ENCODE measurements at places on chromosomes 6 and 20.

- DNase-seq: no peak
Observed at GRCh38 chr6:116446399-116446798, 14.8 kb upstream of the CALHM6 start.

GRCh38 chr6:70363741-70364493 lies 49.4 kb upstream of the FAM135A start:
- no peak for DNase-seq

GRCh38 chr6:75543311-75543710 lies 49.7 kb upstream of the FILIP1 start:
- DNase-seq: no peak

- DNase-seq: no peak
Observed at GRCh38 chr20:29740951-29741593, 1516.4 kb upstream of the DEFB115 start.

DNA sequence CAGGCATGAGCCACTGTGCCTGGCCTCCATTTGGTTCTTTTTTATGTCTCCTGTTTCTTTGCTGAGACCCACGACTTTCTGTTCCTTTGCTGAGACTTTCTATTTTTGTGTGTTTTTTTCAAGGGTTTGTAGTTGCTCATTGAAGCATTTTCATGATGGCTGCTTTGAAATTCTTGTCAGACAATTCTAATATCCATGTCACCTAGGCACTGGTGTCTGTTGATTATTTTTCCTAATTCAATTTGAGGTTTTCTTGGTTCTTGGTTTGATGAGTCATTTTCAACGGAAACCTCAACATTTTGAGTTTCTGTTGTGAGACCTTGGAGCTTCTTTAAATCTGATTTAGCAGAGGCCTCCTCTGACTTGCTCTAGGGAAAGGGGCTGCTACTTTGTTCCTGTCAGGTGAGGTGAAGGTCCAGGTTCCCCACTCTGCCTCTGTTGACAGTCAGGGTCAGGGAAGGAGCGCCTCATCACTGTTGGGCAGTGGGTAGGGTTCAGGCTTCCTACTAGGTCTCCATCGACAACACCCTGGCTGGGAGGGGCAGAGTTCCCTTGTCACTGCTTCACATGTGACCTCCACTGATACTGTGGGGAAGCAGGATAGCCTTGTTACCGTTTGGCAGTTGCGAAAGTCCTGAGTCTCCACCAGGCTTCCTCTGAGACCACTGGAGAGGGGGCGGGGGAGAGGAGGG lies 67.2 kb upstream of the RNF24 start:
- peak; percentile 44 for DNase-seq

- no peak for DNase-seq
Observed at GRCh38 chr6:167056370-167056769, 57.2 kb downstream of the CEP43 start.

- DNase-seq: no peak
Observed at GRCh38 chr20:17345321-17345720, 118.5 kb downstream of the PCSK2 start.

GRCh38 chr6:80527552-80528052 lies 421.1 kb downstream of the BCKDHB start:
- peak; percentile 85 for DNase-seq

DNA sequence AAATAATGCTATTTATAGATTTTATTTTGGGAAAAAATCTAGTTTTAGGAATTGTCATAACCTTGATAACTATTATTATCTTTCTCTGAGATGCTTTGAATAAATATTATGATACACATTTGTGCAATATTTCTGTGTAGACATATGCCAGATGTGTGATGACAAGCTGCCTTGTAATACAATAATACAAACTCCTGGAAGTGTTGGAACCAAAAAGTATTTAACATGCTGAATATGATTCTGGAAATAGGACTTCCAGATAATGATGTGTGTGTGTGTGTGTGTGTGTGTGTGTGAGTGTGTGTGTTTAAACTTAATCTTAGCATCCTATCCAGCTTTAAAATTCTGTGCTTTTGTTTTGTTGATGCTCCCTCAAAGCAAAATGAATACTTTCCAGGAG lies 233.6 kb downstream of the ADGRB3 start:
- DNase-seq: no peak

DNA sequence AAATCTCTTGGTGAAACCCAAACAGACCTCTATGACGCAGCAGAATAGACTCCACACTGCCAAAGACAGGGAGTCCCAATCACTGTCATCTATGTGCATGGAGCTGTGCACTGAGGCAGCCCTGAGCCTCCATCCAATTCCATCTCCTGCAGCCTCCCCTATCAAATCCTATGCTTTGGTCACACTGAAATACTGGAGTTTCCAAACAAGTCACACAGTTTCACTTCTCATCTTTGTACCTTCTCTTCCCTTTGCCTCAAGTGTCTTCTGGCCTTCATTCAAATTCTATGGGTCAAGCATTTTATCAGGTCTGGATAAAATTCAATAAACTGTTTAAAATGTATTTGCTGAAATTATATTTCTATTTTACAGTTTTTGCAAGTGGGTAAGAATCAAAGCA lies 38.5 kb downstream of the FBXL4 start:
- DNase-seq: no peak

DNA sequence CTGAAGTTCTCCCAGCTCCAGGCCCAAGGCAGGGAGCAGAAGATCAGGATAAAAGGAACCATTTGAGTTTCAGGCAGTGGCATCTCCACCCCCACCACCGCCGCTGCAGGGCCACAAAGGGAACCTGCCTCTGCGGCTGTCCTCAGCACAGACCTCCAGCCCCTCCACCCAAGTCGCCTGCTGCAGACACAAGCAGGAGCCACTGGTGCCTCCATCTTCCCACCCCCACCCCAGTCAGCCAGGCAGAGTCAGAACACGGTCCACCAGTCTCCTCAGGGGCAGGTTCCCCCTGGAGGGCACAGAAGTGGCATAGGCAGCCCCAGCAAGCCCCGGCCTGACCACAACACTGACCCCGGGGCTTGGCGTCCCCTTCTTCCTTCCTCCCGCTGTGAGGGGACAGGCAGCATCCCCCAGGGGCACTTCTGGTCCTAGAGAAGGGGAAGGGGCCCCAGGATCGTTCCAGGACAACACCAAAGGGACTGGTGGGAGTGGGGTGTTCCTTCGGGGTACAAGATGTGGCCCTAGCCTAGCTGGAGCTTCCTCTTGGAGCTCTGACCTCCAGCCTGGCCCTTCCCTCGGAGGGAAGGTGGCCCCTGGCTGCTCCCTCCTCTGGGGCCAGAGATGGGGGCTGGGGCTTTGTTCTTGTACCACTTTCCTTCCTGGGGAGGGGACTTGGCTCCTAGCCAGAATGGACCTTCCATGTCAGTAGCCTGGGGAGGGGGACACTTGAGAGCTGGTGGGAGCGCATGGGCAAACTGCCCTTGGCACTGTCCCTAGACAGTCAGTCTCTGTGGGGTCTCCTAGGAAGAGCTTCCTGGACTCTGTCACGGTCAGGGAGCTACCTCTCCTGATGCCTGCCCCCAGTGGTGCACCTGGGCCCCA lies 36.0 kb downstream of the YTHDF1 start:
- no peak for DNase-seq

- DNase-seq: no peak
Observed at GRCh38 chr20:21106171-21107017, at the start of gene LINC00237. TSS of gene LINC00237 (minus strand) at chr20:21106358.

DNA sequence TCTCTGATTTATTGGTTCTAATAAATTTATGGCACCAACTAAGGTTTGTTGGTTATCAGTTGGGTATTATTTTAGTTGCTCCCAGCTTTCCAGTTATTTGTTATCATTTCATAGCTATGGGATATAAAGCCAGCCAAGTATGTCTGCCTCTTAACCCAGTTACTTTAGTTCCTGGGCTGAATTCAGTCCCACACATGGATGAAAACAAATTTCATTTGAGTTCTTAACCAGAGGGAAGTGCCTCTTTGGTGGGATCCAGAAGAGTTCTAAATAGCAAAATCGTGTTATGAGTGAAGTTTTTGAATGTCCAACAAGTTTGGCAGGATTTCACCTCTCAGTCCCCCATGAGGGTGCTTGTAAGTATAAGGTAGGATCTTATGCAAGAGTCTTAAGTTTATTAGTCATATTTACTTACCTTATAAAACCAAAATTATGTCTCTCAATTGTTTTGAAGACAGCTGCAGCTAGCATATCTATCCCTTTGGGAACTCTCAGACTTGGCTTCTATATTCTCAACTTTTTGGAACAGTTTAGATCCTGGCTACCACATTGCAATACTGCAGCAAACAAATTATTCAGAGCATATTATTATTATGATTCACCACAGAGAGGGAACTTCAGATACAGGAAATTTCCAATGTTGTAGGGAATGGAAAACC lies 683.6 kb downstream of the BCKDHB start:
- no peak for DNase-seq

- DNase-seq: no peak
Observed at GRCh38 chr20:46985250-46985649, 90.6 kb downstream of the EYA2 start.

DNA sequence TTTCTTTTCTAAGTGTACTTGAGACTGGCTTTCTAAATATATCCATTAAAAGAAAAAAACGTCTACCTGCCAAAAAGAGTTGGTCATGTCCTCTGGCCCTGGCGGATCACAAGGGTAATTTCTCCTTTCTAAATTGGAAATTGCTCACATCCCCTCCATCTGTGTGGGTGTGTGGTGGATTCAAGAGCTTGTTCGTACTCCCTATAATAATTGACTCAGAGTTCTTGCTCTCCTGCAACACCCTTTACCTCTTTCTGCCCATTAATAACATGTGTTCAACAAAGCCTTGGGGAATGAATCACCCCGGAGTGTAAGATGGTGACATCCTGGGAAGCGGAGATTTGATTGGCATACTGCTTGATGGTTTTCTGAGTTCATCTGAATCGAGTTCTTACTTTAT lies 263.8 kb downstream of the ALDH8A1 start:
- DNase-seq: no peak

GRCh38 chr6:108589244-108589791 lies 28.6 kb downstream of the FOXO3 start:
- DNase-seq: peak; percentile 81

GRCh38 chr20:61954276-61955021 lies 111.2 kb downstream of the TAF4 start:
- DNase-seq: no peak

DNA sequence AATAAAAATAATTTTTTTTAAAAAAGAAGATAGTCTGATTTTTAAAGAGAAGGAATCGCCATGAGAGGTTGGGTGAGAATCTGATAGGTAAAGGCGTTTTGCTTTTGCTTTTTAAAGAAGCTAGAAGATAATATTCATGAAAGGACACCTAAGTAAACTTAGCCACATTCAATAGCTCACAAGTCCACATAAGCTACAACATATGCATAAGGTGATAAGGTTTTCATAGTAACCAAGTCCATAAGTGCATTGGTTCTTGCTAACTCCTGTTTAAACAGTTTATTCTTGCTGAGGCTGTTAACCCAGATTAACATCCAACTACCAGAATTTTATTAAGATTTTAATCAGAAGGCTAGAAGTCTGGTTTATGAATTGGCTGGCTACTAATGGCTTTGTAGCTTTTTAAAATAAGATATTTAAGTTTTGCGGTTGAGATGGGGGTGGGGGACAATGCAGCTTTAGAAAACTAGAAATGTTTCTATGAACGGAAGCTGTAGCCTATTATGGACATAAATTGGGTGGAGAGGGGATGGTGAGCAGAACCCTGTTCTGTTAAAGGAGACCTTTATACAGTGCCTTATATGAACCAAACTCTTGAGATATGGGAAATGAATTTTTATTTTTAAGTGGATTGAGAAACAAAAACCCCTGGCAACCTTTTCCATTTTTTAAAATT lies 235.1 kb downstream of the ZFAND3 start:
- DNase-seq: no peak

GRCh38 chr6:83962582-83962981 lies 71.0 kb upstream of the MRAP2 start:
- no peak for DNase-seq

DNA sequence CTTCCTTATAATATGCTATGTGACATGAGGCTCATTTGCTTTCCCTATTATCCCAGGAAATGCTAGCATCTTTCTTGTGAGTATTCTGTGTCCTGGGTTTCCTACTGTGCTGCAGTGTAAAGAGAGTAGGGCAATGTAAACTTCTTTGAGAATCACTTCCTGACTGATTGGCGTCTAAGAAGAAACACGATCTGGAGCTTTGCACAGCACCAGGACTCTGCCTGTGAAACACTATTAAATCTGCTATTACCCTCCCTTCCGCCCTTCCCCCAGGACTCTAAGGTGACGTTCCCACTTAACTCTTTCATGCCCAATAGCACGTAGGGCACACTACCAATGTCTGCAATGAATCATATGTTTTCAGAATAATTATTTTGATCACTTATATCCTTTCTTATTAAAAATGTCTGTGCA lies 607.3 kb upstream of the CITED2 start:
- peak; percentile 9 for DNase-seq

DNA sequence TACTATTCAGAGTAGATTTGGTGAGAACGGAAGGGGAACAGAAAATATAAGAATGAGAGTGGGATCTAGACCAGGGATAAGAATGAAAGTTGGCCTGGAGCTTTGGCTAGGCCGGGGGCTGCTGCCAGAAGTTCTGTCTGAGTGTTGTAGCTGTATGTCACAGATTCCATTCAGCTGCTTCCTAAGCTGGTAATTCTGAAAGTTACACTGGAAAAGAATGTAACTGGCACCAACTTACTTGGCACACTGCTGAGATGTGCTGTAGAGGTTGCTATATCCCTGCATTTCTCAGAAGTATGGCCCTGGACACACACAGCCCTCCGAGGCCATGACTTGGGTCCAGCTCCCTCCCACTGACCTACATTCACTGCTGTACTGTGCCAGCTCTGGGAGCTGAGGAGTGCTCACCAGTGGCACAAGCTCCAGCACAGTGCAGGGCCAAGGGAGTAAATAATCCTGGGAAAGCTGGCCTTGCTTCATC lies 25.8 kb upstream of the TMEM217 start:
- no peak for DNase-seq

DNA sequence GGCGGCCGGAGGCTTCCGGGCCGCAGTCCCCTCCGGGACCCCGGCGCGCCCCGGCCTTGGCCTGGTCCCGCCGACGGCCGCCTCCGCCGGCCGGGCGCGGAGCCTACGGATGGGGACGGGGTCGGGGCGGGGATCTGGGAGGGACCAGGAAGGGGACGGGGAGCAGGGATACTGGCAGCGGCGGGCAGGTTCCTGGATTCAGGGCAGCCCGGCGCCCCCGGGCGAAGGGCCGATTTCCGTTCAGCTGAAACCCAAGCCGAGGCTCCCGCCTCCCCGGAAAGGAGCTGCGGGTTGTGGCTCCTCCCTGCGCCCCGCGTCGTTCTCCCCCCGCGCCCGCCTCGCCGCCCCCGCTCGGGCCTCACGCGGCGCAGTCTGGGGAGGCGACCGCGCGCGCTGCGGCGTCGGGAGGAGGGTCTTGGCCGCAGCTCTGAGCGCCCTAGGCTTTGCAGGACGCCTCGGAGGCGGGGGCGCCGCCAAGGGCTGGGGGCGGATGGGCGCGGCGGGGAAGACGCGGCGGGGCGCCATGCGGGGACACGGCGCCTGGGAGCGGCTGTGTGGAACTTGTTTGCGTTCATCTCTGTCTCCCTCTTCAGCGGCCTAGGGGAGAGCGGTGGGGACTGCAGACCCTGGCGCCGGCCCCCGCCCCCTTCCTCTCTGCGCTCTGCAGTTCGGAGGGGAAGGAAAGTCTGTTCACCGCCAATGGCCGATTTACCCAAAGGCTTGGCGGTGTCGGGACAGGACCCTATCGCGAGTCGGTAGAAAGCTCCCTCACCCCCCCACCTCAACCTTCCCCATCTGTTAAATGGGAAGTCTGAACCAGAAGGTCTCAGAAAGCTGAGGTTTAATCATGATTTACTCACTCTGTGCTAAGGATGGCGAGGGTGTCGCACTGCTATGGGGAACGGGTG lies 22.7 kb upstream of the TMEM181 start:
- peak; percentile 53 for DNase-seq

- no peak for DNase-seq
Observed at GRCh38 chr20:52217689-52218395, 26.3 kb upstream of the ZFP64 start.

Data from NCI-H526 (cell line).